ENCODE measurements at places on chromosomes 13 and 19. TPM values are rescaled to one million over a fixed set of nuclear protein-coding genes. Genes with fewer than 3 reads are reported as not detected.

GRCh38 chr13:67134417-67135129, 95.6 kb downstream of the PCDH9 start:
- H3K36me3 ChIP-seq: no peaks in the 10 kb centered on the region
- H3K4me1 ChIP-seq: peaks cover 6% of the 10 kb centered on the region
- DNase-seq: no peak
- H3K27ac ChIP-seq: no peak overlapping the region
- no peaks in the 10 kb centered on the region for H3K27me3 ChIP-seq

ZNF526 gene
- total RNA-seq: 19.0 TPM

DNA sequence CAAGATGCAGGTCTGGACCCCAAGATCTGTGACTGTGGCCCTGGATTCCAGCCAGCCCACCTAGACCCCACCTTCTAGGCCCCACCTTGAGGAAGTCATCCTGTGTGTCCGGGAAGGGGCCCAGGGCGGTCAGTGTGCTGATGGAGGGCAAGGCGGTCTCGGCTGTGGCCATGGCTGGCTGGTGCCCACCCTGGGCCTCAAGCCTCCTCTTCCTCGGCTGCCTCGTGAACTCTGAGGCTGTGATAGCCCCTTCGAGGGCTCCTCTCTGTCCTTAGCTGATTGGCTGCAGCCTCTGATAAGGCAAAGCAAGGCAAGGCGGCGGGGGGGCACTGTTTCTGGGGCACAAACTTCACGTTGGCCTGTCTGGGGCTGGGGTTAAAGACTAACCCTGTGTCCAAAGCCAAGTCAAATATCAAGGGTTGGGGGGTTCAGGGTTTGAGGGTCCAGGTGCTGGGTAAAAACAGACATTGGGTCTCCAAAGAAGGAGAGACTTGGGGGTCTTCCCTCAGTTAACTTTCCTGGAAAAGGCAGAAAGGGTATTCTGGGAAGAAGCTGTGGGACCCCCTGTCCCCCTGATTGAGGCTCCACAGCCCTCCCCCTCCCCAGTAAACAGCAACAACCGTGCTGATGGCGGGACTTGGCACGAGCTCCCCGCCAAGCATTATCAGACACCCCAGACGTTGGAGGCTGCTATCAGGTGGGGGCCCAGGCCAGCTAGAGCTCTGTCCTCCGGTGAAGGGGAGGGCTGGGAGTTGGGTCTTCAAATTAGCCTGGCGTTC, at the start of gene KLF1:
Gene KLF1 (minus strand): TSS at position 233 of the 779 bp plus-strand sequence. CDS start 61 bp downstream, at position 172.
- H3K4me1 ChIP-seq: peaks cover 25% of the 10 kb centered on the region
- H3K27ac ChIP-seq: no peak within 1 kb of the TSS
- H3K36me3 ChIP-seq: no peaks in the 10 kb centered on the region
- DNase-seq: no peak
- no peak within 1 kb of the TSS for H3K4me3 ChIP-seq

DNA sequence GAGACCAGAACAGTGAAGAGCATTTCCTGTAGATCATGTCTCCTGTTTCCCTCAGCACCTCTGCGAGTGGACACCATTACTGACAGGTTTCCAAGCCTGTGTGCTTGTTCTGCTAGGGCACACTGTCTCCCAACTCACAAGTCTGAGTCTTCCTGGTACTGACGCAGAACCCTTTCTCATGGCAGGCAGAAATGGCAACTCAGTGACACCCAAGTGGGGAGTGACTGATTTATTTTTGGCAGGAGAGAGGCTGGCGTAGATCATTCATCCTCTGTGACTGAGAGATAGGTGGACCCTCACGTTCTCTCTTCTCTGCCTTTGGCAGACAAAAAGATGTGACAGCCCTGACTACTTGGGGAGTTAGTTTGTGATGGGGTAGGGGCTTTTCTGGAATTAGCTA, 183.4 kb downstream of the RFC3 start:
- no peaks in the 10 kb centered on the region for H3K27me3 ChIP-seq
- H3K27ac ChIP-seq: no peak overlapping the region
- H3K36me3 ChIP-seq: no peaks in the 10 kb centered on the region
- H3K4me3 ChIP-seq: no peak overlapping the region
- no peaks in the 10 kb centered on the region for H3K4me1 ChIP-seq

SIGLEC12 gene
- not detected for total RNA-seq

- no peak for DNase-seq
- H3K4me1 ChIP-seq: no peaks in the 10 kb centered on the region
- no peak overlapping the region for H3K27ac ChIP-seq
- H3K27me3 ChIP-seq: no peaks in the 10 kb centered on the region
- H3K4me3 ChIP-seq: no peak overlapping the region
- H3K36me3 ChIP-seq: peaks cover 7% of the 10 kb centered on the region
Measured at GRCh38 chr19:34461375-34462100, 20.0 kb upstream of the WTIP start.

ZNF415 gene
- 8.2 TPM for total RNA-seq

CA11 gene
- 27.7 TPM for total RNA-seq

DNA sequence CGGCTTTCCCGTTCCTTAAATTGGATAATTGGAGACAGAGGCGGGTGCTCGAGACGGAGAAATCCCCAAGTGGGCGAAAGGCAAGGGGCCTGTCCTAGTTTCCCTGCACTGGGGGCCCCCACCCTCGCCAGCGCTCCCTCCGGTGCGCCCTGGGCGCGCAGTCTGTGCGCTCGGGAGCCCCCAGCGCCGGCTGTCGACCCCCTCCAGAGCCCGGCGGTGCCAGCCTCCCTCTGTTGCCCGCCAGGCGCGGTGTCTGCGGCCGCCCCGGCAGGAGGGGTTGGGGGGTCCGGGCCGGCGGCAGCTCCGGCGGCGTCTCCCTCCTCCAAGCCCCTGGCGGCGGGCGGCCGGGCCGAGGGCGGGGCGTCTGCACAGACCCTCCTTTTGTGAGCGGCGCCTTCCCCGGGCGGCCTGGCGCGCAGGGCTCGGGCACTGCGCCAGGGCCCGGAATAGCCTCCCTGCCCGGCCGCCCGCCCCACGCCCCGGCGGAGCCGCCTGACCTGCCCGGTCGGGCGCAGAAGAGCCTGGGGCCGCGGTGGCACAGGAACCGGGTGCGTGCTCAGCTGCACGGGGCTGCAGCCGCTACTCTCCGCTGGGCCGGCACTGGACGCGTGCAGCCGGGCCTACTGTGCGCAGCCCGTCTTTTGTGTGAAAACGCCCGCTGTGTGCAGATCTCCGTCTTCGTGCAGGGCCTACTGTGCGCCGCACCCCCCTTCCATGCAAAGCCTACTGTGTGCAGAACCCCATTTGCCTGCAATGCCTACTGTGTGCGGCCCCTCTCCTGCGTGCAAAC, 13.2 kb downstream of the GADD45B start:
- H3K36me3 ChIP-seq: no peaks in the 10 kb centered on the region
- peaks cover 4% of the 10 kb centered on the region for H3K27me3 ChIP-seq
- peaks cover 46% of the 10 kb centered on the region for H3K4me1 ChIP-seq
- no peak overlapping the region for H3K27ac ChIP-seq
- peak; percentile 56 for DNase-seq

SIGLEC10 gene
- 49.4 TPM for total RNA-seq

DNA sequence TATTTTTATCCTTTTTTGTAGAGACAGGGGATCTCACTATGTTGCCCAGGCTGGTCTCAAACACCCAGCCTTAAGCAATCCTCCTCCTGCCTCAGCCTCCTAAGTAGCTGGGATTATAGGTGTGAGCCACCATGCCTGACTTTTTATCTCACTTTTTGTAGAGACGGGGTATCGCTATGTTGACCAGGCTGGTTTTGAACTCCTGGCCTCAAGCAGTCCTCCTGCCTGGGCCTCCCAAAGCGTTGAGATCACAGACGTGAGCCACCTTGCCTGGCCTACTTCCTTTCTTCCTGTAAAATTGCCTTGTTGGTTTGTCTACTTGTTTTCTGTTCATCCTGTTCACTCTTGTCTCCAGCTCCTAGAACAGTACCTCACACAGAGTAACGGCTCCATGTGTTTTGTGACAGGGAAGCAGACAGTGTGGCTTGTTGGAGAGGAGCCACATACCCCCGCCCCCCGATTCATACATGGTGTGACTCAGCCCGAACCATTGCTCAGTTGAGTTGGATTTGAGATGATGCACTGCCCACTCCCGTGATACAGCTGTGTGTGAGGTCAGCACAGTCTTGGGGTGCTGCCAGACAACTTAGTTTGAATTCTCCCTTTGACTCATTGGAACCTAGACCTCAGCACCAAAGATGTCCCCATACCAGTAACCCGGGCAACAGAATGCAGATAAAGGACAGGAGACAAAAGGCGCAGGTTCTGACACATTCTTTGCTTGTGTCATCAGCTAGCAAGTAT, 34.2 kb downstream of the GPR42 start:
- no peaks in the 10 kb centered on the region for H3K36me3 ChIP-seq
- H3K27ac ChIP-seq: no peak overlapping the region
- H3K4me3 ChIP-seq: no peak overlapping the region
- peaks cover 10% of the 10 kb centered on the region for H3K4me1 ChIP-seq
- H3K27me3 ChIP-seq: no peaks in the 10 kb centered on the region

DNA sequence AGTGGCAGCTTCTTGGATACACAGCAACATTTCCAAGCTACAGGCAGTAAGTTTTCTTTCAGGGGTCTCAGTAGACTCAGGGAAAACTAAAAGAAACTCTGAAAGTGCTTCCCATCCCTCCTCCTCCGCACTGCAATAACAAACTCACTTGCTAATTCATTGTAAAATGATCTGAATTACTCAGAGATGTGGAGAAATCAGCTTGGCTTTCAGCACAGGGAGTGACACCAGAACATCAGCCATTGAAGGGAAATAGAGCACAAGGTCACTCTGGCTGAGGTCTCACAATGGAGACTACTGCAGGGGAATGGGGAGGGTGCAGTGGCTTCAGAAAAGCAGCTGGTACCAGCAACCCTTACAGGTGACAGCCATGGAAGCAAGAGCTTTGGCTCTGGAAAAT, 137.3 kb upstream of the SERP2 start:
- H3K4me3 ChIP-seq: no peak overlapping the region
- no peak overlapping the region for H3K27ac ChIP-seq
- no peaks in the 10 kb centered on the region for H3K36me3 ChIP-seq
- no peaks in the 10 kb centered on the region for H3K27me3 ChIP-seq

- no peak overlapping the region for H3K4me3 ChIP-seq
- H3K36me3 ChIP-seq: no peaks in the 10 kb centered on the region
- no peak for DNase-seq
- H3K27ac ChIP-seq: no peak overlapping the region
- H3K27me3 ChIP-seq: no peaks in the 10 kb centered on the region
Measured at GRCh38 chr13:44719857-44720671, 143.9 kb upstream of the TSC22D1 start.

GRCh38 chr19:48110350-48110966, at the start of gene PLA2G4C:
TSS of gene PLA2G4C (minus strand) at chr19:48110817. CDS start at chr19:48106529, 4,288 bp downstream.
- peak within 1 kb of the TSS; percentile 99 for H3K27ac ChIP-seq
- peak; percentile 90 for DNase-seq
- no peaks in the 10 kb centered on the region for H3K27me3 ChIP-seq

DNA sequence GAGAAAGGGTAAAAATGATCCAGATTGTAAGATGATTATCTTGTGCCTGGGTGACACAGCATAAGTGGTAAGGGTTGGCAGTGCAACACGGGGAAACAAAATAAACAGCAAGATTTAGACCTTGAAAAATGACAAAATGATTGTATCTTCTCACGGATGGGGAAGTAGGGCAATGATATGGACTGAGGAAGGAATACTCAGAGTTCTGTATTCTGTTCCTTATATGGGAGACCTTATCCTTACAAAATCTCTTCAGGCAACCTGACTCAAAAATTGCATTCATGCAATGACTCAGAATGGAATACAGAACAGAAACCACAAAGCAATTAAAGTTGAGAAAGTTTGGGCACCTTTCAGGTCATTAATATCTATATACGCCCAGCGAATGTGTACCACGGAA, 149.0 kb downstream of the HS6ST3 start:
- H3K36me3 ChIP-seq: no peaks in the 10 kb centered on the region
- no peaks in the 10 kb centered on the region for H3K27me3 ChIP-seq
- H3K4me1 ChIP-seq: no peaks in the 10 kb centered on the region
- DNase-seq: no peak
- no peak overlapping the region for H3K4me3 ChIP-seq

- no peak for DNase-seq
- H3K27me3 ChIP-seq: no peaks in the 10 kb centered on the region
- no peaks in the 10 kb centered on the region for H3K4me1 ChIP-seq
- H3K27ac ChIP-seq: no peak overlapping the region
Measured at GRCh38 chr13:96519380-96519779, 429.5 kb downstream of the HS6ST3 start.

GRCh38 chr19:16247353-16248182, 49.9 kb downstream of the AP1M1 start:
- H3K4me3 ChIP-seq: no peak overlapping the region
- peaks cover 60% of the 10 kb centered on the region for H3K4me1 ChIP-seq
- H3K27me3 ChIP-seq: no peaks in the 10 kb centered on the region
- no peaks in the 10 kb centered on the region for H3K36me3 ChIP-seq
- peak overlapping the region; percentile 4 for H3K27ac ChIP-seq

- no peak overlapping the region for H3K4me3 ChIP-seq
- H3K27me3 ChIP-seq: no peaks in the 10 kb centered on the region
- H3K4me1 ChIP-seq: no peaks in the 10 kb centered on the region
- H3K27ac ChIP-seq: no peak overlapping the region
- H3K36me3 ChIP-seq: no peaks in the 10 kb centered on the region
Measured at GRCh38 chr13:65784088-65784816, 1445.9 kb downstream of the PCDH9 start.

LRRC4B gene
- total RNA-seq: not detected

GRCh38 chr13:93767917-93768409, 541.4 kb downstream of the GPC6 start:
- no peaks in the 10 kb centered on the region for H3K27me3 ChIP-seq
- no peaks in the 10 kb centered on the region for H3K36me3 ChIP-seq
- no peaks in the 10 kb centered on the region for H3K4me1 ChIP-seq
- H3K4me3 ChIP-seq: no peak overlapping the region
- H3K27ac ChIP-seq: no peak overlapping the region

DNA sequence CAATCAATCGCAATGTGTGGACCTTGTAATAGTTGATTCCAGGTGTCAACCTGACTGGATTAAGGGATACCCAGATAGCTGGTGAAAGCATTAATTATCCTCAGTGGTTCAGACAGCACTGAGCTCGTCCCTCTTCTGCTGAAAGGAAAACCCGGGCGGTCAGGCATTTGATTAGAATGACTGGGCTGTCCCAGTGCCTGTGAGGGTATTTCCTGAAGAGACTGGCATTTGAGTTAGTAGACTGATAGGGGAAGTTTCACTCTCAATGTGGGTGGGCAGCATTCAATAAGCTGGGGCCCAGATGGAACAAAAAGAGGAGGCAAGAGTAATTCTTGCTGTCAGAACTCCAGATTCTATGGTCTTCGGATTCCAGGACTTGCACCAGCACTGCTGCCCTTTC, 31.9 kb downstream of the KPNA3 start:
- no peak overlapping the region for H3K4me3 ChIP-seq
- DNase-seq: no peak
- H3K27me3 ChIP-seq: no peaks in the 10 kb centered on the region
- no peaks in the 10 kb centered on the region for H3K36me3 ChIP-seq
- no peak overlapping the region for H3K27ac ChIP-seq

DNA sequence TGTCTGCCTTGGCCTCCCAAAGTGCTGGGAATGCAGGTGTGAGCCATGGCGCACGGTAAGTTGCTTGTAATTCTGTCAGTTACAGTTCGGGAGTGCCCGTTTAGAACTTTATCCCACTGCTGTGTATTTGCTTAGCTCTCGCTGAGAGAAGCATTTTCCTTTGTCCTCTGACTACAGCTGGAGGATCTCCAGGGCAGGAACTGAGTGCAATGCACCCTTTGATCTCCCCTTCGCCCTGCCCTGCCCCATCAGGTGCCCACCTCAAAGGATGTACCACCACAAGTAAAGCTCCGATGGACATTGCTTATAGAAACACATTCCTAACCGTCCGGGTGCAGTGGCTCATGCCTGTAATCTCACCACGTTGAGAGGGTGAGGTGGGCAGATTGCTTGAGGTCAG, 6.5 kb downstream of the BRME1 start:
- no peak overlapping the region for H3K4me3 ChIP-seq
- H3K27ac ChIP-seq: no peak overlapping the region
- H3K4me1 ChIP-seq: no peaks in the 10 kb centered on the region
- H3K27me3 ChIP-seq: no peaks in the 10 kb centered on the region
- H3K36me3 ChIP-seq: no peaks in the 10 kb centered on the region

ZNF557 gene
- total RNA-seq: 25.5 TPM
